ENCODE measurements at places on chromosomes 1 and 21.

- H3K4me3 ChIP-seq = no peak overlapping the region
- no peak overlapping the region for H3K27ac ChIP-seq
- DNase-seq = no peak
- H3K27me3 ChIP-seq = no peaks in the 10 kb centered on the region
- H3K4me1 ChIP-seq = no peaks in the 10 kb centered on the region
Observed at GRCh38 chr21:26153758-26154157, 16.8 kb downstream of the APP start.

- no peak overlapping the region for H3K27ac ChIP-seq
- peaks cover 63% of the 10 kb centered on the region for H3K27me3 ChIP-seq
- H3K4me1 ChIP-seq = peaks cover 6% of the 10 kb centered on the region
- no peaks in the 10 kb centered on the region for H3K36me3 ChIP-seq
- no peak overlapping the region for H3K4me3 ChIP-seq
Observed at GRCh38 chr1:162387226-162388082, 5.9 kb downstream of the C1orf226 start.

- H3K4me1 ChIP-seq = no peaks in the 10 kb centered on the region
- no peaks in the 10 kb centered on the region for H3K36me3 ChIP-seq
- no peak overlapping the region for H3K4me3 ChIP-seq
- H3K27me3 ChIP-seq = no peaks in the 10 kb centered on the region
- no peak for DNase-seq
Observed at GRCh38 chr21:23541571-23541970, 2065.7 kb downstream of the MRPL39 start.

- peaks cover 5% of the 10 kb centered on the region for H3K36me3 ChIP-seq
- no peaks in the 10 kb centered on the region for H3K27me3 ChIP-seq
- H3K4me1 ChIP-seq = peaks cover 9% of the 10 kb centered on the region
- no peak overlapping the region for H3K27ac ChIP-seq
Observed at GRCh38 chr21:29374481-29374880, 75.8 kb downstream of the BACH1 start.

- no peak for DNase-seq
- H3K27me3 ChIP-seq = no peaks in the 10 kb centered on the region
- H3K4me3 ChIP-seq = no peak overlapping the region
- no peak overlapping the region for H3K27ac ChIP-seq
Observed at GRCh38 chr21:24197132-24197643, 1410.1 kb downstream of the MRPL39 start.

DNA sequence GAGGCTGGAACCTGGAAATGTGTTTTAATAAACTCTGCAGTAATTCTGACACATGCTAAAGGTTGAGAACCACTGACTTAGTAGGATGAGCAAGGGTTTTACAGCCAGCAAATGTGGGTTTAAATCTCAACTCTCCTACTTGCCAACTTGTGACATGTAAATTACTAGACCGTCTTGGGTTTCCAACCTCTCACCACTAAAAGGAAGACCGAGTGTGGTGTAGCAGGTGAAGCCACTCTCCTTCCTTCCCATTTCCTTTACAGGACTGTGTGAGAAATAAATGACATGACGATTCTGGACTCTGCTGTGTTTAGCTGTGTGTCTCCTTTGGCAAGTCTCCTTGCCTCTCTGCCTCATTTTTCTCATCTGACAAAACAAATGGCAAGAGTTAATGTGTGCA, 49.5 kb upstream of the DNAJC6 start:
- no peak overlapping the region for H3K4me3 ChIP-seq
- H3K27ac ChIP-seq = no peak overlapping the region
- DNase-seq = no peak
- H3K27me3 ChIP-seq = no peaks in the 10 kb centered on the region
- H3K36me3 ChIP-seq = peaks cover 3% of the 10 kb centered on the region

GRCh38 chr1:28926629-28927265, 12.4 kb downstream of the EPB41 start:
- peaks cover 5% of the 10 kb centered on the region for H3K36me3 ChIP-seq
- H3K4me3 ChIP-seq = peak overlapping the region; percentile 46
- no peaks in the 10 kb centered on the region for H3K27me3 ChIP-seq
- peak overlapping the region; percentile 93 for H3K27ac ChIP-seq
- no peak for DNase-seq

- no peak for DNase-seq
- H3K4me1 ChIP-seq = peaks cover 81% of the 10 kb centered on the region
- peak overlapping the region; percentile 69 for H3K27ac ChIP-seq
Observed at GRCh38 chr1:226697151-226697928, 41.7 kb downstream of the ITPKB start.

- H3K4me3 ChIP-seq = peak overlapping the region; percentile 94
- H3K27me3 ChIP-seq = no peaks in the 10 kb centered on the region
- peaks cover 29% of the 10 kb centered on the region for H3K4me1 ChIP-seq
- peak; percentile 28 for DNase-seq
- H3K27ac ChIP-seq = peak overlapping the region; percentile 57
Observed at GRCh38 chr1:156052862-156053767, 483 bp downstream of the UBQLN4 start.

DNA sequence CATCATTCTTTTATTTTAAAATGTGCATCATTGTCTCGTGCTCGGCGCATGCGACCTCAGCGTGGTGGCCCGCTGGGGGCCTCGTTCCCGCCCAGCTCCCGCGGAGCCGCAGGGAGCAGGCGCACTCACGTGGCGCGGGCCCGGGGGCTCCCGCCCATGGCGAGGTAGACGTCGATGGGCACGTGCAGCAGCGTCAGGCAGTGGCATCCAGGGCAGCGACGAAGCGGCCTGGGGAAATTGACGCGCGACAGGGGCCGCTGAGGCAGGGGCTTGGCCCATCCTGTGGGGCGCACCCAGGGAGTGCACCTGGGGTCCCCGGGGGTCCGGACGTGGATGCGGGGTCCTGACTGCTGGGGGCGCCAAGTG, 994 bp downstream of the FAM229A start:
- peak overlapping the region; percentile 78 for H3K4me3 ChIP-seq
- H3K27ac ChIP-seq = peak overlapping the region; percentile 73
- peaks cover 10% of the 10 kb centered on the region for H3K27me3 ChIP-seq
- peaks cover 22% of the 10 kb centered on the region for H3K4me1 ChIP-seq
- no peak for DNase-seq
- H3K36me3 ChIP-seq = peaks cover 10% of the 10 kb centered on the region

- DNase-seq = no peak
- no peaks in the 10 kb centered on the region for H3K36me3 ChIP-seq
Observed at GRCh38 chr1:188489336-188490112, 1660.8 kb downstream of the PLA2G4A start.

- no peaks in the 10 kb centered on the region for H3K27me3 ChIP-seq
- no peaks in the 10 kb centered on the region for H3K4me1 ChIP-seq
- H3K36me3 ChIP-seq = peaks cover 1% of the 10 kb centered on the region
- H3K27ac ChIP-seq = no peak overlapping the region
- no peak for DNase-seq
Observed at GRCh38 chr1:201632364-201632952, 93.5 kb downstream of the NAV1 start.
